ENCODE measurements at places on chromosomes 1 and 21.

GRCh38 chr1:24136956-24137539, 5.9 kb downstream of the IL22RA1 start:
- DNase-seq: no peak

DNA sequence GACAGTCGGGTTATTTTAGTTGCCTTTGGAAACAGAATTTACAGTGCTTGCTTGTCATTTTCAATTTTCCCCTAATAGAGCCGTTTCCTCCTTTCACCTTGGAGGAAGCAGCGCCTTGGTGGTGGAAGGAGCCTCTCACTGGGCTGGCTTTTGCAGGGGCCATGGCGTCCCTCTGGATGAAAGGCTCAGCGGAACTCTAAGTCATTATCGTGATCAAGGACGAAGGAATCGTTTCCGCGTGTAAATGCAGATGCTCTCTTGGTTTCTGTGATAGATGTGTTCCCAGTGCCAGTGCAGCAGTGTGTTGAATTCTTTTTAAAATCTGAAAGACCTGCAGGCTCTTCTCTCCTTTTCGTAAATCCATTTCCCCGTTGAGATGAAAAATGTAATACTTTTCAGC, 126.2 kb upstream of the LMO4 start:
- DNase-seq: no peak

DNA sequence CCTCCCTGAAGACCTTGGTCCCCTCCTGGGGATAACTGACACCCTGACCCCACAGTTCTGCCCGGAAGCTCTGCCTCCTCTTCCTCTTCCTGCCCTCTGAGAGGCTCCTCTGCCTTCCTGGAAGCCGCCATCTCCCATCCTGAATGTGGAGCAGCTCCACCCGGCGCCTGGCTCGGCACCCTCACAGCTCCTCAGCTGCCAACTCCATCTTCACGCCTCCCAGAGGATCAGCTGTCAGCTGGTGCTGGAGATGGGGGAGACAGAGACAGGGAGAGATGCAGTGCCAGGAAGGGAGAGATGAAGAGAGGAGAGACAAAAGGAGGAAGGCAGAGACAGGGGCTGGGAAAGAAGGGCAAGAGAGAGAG, 210.4 kb upstream of the CSF3R start:
- DNase-seq: no peak

- DNase-seq: no peak
Observed at GRCh38 chr1:30083800-30084464, 639.5 kb downstream of the MATN1 start.

DNA sequence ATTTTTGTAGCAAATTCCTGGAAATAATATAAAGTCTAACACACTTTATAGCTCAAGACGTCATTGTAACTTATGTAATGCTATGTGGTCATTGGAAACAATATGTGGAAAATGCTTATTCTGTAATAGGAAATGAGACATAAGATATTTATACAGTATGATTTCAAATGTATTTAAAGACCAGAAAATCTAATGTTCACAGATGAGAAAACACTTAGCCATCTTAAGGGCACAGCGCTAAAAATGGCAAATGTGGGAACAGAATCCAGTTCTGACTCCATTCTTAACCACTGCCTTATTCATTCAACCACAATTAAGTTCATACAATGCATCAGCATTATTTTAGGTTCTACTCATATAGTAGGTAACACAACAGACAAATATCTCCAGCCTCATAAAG, 12.5 kb downstream of the CSDE1 start:
- DNase-seq: no peak

DNA sequence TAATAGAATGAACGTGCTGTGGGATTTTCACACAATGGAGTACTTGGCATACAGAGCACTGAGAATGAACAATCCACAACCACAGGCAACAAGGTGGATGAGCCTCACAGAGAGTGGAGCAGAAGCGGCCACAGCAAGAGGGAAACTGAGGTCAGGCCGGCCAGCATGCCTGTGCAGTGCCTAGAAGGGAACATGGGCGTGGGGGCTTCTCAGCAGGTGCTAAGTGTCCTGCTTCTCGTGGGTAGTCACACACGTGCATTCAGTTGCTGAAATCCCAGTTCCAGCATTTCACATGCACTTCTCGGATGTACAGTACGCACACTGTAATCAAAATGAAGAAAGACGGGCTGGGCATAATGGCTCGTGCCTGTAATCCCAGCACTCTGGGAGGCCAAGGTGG, 33.1 kb downstream of the WDR4 start:
- no peak for DNase-seq

DNA sequence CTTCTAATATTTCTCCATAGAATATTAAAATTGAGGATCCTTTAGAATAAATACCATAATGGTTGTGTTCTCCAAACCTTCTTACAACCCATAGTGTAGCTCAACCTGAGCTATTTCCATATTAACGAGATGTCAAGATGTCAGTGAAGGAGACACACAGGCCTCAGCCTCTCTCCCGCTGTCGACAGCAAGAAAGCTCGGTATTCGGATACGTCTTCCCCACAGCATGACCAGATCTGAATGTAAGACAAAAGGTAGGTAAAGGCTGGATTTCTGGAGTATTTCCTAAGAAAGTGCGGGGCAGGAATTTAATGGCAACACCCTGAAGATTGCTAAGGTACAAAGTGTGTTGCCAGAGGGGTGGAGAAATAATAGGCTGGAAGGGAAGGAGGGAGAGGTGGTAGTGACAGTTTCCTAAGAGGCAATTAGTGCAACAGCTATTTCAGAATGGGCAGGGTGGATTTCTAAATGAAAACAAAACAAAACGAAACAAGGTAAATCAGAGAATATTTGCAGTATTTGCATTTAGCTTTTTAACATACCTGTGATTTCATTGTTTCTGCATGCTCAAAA, 1.7 kb downstream of the ADSS2 start:
- no peak for DNase-seq

DNA sequence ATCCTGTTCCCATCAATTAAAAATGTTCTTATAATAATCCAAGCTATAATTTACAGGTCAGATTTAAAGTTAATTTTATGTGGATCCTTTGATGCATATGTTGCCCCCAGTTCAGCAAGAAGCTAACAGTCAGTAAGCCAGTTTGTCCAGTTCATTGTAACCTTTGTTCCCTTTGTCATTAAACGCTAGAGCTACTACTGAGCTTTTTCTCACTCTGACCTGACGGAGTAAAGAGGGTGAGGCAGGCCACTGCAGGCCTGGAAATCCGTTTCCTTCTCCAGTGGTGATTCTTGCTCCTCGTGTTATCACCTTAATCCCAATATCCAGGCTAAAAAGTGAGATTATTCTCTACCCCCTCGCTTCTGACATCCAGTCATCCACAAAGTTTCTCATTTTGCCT, 10.2 kb downstream of the YBX1 start:
- DNase-seq: no peak

DNA sequence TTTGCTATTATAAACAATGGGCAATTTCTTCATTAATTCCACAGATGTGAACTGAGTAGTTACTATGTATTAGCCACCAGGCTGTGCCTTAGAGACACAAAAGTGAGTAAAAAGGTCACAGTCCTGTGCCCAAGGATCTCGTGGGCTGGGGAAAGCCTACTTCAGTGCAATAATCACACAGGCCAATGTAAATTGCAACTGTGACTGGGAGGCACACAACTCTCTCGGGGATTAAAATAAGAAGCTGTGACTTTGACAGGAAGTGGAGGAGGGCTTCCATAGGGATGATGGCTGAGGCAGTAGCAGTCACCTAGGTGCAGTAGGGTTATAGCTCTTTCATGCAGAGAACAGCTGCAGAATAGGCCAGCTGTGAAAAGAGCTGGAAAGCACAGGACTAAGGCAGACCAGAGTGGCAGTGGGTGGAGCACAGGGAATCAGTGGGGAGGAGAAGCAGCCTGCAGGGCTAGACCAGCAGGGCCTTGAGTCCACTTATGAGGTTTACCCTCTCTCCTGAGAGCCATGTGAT, 121.9 kb downstream of the MAB21L3 start:
- no peak for DNase-seq

DNA sequence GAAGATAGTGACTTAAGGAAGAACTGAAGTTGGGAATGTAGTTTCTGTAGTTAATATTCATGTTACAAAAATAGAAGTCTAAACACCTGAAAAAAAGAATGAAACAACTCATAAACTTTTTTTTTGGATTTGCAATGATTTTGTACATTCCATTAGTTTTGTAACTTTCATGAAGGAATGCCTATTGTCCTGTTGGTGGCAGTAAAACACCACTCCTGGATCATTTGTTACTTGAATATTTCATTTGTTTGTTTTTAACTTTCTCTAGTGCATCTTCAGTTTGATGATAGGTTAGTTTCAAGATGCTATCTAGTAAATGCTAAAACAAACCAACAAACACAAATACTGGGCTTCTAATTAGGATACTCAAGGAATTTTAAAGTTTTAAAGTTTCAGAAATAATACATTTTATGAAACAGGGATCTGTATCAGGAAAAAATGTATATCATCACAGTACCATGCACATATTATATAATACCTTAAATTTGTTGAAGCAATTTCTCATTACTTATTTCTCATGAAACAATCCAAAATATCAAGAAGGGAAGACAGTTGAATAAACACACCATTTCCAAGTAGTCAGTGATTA, 229.7 kb upstream of the CACYBP start:
- DNase-seq: peak; percentile 37

GRCh38 chr21:18759751-18760161, 356.2 kb upstream of the TMPRSS15 start:
- DNase-seq: no peak

- no peak for DNase-seq
Observed at GRCh38 chr1:26913754-26914619, at the start of gene NR0B2. NR0B2 (minus strand) TSS chr1:26913975; CDS start chr1:26913940, 35 bp downstream.

GRCh38 chr1:161792740-161793139, 26.6 kb downstream of the ATF6 start:
- peak; percentile 49 for DNase-seq

DNA sequence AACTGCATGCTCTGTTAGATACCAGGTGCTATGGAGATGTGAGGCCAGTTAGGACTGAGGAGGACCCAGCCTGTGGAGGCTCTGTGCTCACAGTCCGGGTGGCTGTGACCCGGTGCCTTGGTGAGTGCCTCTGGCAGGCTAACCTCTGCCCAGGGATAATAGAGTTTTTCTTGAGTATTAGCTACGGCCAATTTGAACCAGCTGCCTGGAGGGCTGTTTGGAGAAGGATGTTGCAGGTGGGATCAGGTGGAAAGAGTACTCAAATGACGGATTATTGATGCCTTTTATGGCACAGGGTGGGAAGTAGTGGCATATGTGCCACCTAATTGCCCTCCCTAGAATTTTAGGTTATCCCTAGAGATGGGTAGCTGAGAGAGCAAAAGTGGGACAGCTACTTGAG, 182.7 kb downstream of the GRIK3 start:
- DNase-seq: no peak

DNA sequence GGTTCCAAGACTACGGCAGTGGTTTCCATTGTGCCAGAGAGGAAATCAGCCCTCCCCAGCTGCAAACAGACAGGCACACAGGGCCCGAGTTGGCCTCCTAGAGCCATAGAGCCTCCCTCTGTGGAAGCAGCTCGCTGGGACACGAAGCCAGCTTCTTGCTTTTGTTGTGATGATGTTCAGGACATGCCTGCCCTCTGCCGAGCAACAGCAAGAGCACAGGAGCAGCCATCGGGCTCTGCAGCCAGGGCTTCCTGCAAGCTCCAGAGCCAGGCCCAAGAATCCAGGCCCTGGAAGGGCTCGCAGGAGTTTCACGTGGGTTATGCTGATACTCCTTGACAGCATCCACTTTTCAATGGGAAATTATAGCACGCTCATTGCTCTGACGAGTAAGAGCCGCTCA, 18.5 kb downstream of the NPHP4 start:
- no peak for DNase-seq

- DNase-seq: no peak
Observed at GRCh38 chr1:178808529-178808928, 62.3 kb downstream of the ANGPTL1 start.

GRCh38 chr1:78620666-78621065, 418 bp downstream of the IFI44L start:
- no peak for DNase-seq

DNA sequence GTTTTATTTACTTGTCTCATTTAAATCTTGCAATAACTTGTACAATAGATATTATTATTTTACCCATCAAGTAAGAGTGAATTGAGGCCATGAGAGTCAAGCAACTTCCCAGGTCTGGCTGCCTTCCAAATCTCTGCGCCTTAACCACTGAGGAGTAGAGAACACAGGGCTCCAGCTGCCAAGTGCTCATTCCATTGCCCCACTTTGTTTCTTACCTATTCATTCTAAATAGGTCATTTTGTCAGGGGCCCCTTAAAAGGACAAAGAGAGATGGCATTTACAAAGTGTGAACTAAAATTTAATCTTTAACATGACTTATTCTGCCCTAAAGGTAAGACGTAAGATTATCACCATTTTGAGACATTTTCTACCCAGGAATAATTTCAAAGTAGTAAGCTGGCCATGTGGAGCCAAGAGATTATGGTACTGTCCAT, 3.5 kb downstream of the PPP1R15B start:
- DNase-seq: no peak

DNA sequence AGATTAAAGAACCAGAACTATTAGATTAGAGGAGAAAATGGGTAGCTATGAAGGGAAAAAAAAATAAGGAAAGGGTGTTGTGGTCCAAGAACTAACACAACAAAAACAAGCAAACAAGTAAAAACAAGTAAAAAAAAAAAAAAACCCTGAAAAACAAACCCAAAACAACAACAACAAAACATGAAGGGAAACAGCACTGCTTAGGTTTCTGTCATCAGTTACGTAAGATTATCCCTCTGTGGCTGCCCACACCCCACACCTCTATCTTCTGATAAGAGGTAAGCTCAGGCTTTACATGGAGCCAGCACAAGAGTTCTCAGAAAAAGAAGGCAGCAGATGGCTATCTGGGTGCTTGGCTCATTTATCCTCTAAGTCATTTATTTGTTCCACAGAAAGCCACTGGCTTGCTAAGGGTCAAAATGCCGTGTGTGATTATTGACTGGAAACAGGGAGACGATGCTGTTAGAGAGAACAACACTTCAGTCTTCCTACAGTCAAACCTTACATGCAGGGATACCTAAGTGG, 57.5 kb downstream of the KIAA0319L start:
- DNase-seq: no peak

DNA sequence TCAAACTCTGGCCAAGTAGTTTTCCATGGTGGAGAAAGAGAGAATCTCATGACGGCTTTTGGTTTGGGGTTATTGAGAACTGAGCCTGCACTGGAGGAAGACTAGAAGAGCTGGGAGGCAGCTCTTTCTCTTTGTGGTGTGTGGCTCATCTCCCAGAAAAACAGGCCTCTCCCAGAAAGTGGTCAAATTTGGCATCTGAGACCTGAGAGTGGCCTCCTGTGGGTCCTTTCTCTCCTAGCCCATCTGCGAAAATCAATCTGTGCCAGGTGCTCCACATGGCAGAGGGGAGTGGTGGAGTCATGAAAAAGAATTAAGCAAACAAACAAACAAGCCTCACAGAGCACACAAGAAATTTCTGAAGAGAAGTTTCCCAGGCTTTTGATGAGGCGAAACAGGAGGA, 305.0 kb downstream of the ST6GALNAC3 start:
- no peak for DNase-seq

DNA sequence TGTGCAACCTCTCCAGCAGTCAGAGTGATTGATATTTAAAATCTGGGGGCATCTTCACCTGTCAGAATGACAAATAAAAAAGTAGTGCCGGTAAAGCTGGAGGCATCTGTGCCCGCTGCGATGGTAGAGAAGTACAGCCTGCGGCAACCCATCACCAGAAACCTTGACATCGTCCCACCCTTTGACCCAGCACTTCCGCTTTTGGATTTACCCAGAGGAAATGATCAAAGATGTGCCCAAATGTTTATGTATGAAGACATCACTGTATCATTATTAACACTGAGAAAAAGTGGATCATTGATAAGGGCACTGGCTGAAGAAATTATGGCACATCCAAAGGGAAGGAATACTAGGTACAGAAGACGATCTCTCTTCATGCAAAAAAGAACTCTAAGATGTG, 96.0 kb downstream of the PGBD5 start:
- DNase-seq: no peak

- no peak for DNase-seq
Observed at GRCh38 chr1:63116016-63116415, 206.4 kb upstream of the FOXD3 start.
